ENCODE measurements at places on chromosomes 4 and X.

DNA sequence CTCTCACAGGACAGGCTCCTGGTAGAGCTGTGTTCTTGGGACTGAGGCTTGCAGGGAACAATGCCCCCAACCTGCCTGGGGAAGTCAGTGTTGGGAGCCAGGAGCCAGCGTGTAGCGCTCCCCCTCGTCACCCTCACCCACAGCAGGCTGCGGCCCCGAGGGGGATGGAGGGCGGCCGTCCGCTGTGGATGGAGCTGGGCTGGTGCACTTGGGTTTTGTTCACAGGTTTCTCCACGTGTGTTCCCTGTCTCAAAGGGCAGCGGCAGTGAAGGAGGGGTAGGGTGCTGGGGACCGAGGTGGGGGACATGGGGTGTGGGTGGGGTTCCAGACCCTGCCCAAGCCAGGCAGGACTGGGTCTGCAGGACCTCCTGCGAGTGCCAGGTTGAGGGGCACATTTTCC is 69.1 kb downstream of the RGS12 start:
- DNase-seq = no peak

DNA sequence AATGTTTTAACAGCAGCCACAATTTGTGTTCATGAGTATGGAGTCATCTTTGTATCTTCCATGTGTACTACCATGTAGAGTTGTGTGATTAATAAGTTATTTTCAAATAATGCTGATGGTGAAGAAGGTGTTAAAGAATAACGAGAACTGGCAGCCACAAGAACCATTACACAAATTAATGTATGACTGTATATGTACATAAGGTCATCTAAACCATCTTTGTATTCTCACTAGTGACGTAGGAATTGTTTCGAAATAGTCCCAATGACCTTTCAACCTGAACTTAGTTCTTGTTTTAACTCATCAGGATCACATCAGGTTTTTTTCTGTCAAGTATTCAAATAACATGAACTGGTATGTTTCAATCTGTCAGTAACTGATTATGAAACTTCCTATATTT is 48.3 kb upstream of the NOCT start:
- DNase-seq = no peak

GRCh38 chrX:18360867-18361266 is 6.4 kb upstream of the SCML2 start:
- no peak for DNase-seq

DNA sequence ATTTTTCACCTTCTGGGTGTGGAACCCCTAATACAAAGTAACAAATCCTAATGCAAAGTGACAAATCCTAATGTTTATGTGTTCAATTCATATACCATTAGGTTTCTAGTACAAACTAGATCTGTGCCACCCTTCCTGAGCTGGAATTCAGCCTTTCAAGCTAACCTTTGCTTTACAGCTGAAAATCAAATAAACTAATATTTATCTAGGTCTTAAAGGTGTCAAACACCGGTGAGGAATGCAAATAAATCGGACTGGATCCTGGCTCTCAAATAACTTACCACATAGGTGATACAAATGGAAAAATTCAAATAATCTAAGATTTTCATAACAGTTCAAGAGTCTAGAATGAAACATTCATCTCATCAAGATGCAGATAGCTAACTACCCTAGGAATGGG is 11.6 kb downstream of the IRF2 start:
- DNase-seq = no peak

DNA sequence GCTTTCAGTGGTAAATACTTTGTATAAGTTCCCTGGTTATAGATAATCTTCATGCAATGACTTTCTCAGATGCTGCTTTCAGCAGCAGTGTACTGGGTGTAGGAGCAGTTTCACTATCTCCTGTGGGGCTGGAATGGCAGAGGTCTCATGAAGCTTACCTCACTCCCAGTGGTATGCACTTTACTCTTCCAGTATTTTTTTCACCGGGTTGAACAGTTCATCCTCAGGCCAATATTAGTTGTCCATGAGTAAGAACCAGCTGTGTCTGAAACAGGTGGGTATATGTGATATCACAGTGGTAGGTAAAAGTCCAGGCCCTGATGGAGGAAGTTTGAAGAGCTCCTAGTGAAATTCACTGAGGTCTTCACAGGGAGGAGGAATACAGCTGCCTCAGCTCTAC is 351.5 kb upstream of the EMCN start:
- no peak for DNase-seq

GRCh38 chr4:143420227-143420626 is 83.6 kb downstream of the GAB1 start:
- DNase-seq = no peak

DNA sequence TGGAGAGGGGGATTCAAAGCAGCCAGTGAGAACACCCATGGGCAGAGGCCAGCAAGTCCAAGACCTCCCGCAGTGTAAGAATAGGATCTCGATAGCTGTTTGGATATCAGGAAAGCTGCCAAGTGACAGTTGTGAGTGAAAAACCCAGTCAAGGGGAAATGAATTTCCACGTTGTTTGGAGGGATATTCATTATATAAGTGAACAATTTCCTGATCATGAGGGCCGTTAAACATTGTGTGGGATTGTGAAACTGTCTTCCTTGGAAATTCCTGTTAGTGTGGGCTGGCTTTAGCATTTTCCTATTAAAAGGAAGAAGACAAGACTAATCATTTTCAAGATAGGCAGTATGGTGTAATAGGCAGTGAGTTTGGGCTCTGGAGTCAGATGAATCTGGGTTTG is 15.0 kb downstream of the CLDN2 start:
- DNase-seq = no peak

- DNase-seq = no peak
These were observed 66.4 kb upstream of the BANK1 start for GRCh38 chr4:101724093-101724492.

DNA sequence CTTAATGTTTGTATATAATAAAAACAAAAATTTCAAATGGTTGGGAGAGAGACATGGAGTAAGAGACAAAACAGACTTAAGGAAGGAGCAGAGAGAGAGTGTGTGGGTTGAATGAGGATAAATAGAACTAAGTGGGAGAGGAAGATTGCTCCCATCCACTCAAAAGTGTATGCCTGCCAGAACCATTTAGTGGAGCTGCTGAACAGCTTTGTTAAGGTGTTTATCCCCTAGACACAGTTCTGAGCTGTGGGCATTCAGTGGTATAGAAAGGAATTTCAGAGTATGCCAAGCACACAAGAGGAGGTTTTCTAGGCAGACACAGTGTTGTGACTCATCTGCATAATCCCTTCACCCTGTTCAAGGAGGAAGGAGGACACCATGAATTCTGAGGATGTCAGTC is 508.6 kb upstream of the EPHA5 start:
- DNase-seq = no peak

- no peak for DNase-seq
These were observed 27.0 kb upstream of the TMEM131L start for GRCh38 chr4:153438916-153439756.

- DNase-seq = no peak
These were observed 150.5 kb upstream of the SPRY1 start for GRCh38 chr4:123246085-123246484.

- no peak for DNase-seq
These were observed 72.8 kb downstream of the IRF2 start for GRCh38 chr4:184401397-184402171.

- no peak for DNase-seq
These were observed 77.2 kb upstream of the TLR3 start for GRCh38 chr4:185991770-185992169.

DNA sequence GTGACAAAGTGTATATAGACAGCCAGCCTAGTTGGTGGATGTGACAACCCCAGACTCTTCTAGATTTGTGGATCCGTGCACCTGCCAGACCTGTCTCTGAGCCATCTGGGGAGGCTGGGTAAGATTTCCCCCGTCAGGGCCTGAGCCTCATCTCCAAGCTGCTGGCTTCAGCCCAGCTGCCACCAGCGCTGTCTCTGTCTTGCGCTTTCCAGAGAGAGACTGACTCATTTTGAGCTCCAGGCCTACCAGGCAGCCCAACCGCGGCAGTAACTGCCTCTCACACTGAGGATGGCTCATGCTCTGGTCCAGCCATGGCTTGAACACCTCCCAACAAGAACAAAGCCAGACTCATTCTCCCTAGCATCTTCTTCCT is 26.4 kb downstream of the NOP14 start:
- DNase-seq = no peak

DNA sequence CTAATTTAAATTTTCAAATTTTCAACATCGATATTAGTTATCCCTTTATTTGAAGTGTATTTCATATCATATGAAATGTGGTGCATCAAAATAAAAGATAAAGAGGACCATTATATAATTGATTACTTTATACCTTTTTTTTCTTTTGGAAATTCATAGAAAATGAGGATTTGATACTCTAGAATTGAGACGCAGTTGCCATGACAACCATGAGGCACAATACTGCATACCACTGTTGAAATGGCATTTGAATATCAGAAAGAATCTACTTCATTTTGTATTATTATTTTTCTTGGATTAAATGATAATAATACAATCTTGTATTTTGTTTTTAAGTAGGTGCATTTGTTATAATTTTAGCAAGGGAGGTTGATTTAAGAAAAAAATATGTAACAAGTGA is 323.1 kb downstream of the PCDH18 start:
- DNase-seq = no peak

GRCh38 chr4:92129408-92129994 is 174.3 kb upstream of the GRID2 start:
- no peak for DNase-seq

DNA sequence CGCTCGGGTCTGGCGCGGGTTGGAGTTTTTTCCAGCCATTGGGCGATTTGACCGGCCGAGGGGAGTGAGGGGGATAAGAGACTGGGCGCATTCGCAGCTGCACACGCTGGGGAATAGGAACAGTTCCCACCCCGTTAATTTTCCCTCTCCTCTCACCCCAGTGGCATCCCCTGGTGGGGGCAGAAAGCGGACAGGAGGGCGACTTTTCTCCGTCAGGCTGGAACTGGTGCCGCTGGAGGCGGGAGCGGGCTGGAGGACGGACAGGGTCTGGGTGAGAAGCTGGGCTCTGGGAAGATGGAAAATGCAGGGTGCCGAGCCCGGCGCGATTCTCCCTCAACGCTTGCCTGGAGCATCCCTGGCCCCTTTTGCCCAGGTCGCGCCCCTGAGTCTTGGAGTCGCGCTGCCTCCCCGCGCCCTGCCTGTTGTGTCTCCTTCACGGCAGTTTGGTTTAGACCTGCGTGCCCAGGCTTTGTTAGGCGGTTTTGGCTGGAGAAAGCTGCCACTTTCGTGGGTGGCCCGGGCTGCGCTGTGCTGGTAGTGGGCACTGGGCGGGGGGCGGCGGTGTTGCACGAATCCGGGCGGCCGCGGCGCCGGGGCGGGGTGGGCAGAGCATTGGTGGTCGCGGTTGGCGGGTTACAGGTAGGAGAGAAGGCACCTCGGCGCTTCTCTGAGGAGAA is 2.0 kb downstream of the ADGRL3 start:
- DNase-seq = no peak

DNA sequence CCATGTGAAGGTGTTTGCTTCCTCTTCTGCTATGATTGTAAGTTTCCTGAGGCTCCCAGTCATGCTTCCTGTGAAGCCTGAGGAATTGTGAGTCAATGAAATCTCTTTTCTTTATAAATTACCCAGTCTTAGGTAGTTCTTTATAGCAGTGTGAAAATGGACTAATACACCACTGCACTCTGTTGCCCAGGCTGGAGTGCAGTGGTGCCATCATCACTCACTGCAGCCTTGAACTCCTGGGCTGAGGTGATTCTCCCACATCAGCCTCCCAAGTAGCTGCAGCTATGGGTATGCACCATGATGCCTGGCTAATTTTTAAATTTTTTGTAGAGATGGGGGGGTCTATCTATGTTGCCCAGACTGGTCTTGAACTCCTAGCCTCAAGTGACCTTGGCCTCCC is 15.8 kb upstream of the IGFBP7 start:
- DNase-seq = no peak

GRCh38 chrX:41875142-41875541 is 48.2 kb downstream of the CASK start:
- DNase-seq = no peak

DNA sequence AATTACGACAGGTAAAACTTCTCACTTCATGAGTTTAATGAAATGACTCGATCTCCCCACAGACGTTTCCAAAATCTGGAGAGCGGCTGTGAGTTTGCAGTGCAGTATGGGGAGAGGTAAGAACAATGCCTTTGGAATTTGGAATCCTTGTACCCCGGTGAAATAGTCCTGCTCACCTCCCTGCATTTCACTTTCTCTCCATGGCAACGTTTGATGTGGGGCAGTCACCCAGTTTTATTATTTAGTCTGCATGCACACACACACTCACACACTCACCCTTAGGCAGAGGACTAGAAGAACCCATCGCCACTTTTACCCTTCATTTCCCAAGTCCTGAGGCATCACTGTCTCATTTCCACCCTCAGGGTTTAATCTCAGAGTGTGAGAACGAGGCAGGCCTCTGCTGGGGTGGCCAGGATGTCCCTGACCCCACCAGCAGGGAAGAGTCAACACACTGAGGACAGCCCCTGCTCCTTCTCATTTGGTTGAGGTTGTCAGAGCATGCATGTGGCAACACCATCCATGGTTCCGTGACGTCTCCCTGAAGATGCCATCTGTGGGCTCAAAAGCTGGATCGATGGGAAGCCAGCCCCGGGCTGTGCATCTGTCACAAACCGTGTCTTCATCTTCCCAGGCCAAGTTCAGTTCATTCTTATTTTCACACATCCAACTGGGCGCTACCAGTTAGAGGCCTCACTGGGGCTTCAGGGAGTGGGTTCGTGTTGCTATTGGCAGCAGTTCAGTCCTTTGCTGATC is 119.8 kb upstream of the TRIM2 start:
- DNase-seq = no peak

GRCh38 chrX:20060961-20061748 is 55.6 kb downstream of the MAP7D2 start:
- DNase-seq = no peak

DNA sequence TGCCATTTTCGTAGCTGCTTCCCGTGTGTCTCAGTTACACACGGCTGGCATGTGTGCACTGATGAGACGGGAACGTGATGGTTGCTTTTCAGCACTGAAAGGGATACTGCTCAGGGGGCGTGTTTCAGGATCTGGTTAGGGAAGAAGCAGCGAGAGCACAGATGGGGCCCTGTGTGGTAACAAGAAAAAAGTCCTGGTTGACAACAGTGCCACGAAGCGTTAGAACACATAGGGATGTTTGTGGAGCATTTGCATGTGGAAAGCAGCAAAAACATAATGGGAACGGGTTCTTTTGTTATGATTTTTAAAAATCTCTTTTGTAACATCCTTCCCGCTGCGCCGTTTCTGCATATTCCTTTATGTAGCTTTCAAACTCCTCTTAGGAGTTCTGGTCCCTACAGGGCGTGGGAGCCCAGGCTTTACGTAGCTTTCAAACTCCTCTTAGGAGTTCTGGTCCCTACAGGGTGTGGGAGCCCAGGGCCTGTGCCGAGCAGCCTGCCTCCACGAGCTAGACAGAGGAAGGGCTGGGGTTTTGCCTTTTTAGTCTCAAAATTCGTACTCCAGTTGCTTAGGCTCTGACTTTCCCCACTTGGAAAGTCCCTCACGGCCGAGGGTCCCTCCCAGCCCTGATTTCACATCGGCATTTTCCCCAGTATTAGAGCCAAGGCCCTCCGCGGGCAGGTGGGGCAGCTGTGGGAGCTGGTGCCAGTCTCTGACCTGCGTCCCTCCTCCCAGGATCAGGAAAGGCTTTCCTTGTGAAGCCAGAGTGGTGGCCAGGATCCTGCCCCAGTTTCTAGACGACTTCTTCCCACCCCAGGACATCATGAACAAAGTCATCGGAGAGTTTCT is 11.0 kb upstream of the MSANTD1 start:
- no peak for DNase-seq

GRCh38 chrX:151736685-151737084 is 2.1 kb downstream of the CNGA2 start:
- DNase-seq = no peak
